AG09319 (cell line): ENCODE measurements at places on chromosomes 1 and 21.

DNA sequence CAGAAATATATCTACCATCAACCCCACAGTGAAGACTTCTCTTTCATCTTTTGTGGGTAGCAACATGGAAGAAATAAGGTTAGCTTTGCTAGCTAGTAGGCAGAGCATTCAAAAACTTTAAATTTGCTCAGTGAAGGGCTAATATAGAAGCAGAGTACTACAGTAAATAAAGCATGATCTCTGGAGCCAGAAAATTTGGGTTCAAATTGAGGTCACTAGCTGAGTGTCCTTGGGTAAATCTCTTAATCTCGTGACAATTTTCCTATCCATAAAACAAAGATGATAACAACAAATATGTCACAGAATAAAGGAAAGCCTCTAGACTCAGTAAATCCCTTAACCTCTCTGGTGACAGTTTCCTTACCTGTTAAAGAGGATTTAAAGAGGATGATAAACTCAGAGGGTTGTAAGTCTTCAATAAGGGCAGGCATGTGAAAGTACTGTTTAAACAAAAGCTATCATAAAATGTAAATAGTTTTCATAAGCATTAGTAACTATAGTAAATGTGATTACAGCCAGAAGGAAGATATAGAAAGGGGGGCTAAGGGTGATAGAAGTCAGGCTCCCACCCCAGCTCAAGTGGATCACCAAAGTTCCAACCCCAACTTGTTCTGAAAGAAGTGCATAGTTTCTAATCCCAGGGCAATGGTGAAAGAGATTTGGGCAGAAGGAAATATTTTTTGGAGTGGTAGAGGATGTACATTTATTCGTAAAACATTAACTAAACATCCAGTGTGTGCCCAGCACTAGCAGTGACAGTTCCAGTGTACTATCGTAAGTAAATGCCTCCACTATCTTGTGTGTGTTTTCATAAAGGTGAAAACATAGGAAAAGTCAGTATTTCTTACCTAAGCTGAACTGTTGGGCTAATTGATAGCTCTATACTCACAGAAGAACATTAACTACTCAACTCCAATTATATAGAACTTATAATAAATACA, 24.8 kb downstream of the TM2D1 start:
- no peak for DNase-seq

GRCh38 chr21:43623588-43623987, 35.7 kb downstream of the HSF2BP start:
- no peak for DNase-seq

DNA sequence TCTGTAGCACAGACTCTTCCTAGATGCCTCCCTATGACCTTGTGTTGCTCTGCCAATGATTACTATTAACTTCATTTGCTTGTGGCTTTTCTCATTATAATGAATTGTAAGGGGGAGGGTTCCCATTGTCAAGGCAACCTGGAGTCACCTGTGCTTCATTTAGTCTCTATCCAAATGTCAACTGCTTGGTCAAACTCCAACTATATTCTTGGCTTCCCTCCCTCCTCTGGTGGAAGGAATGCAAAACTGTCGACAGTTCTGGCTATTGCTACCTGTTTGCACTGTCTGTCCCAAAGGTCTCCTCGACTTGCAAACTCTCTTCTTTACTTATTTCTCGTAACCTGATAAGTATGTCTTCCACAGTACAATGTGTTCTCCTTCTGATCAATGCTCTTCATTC, 100.3 kb downstream of the CACNA1E start:
- no peak for DNase-seq

- DNase-seq: no peak
These were observed 58.6 kb downstream of the OLIG1 start for GRCh38 chr21:33128538-33128937.

GRCh38 chr1:151892190-151892589, 17.1 kb downstream of the THEM4 start:
- DNase-seq: no peak

GRCh38 chr1:210081494-210081893, 143.5 kb downstream of the SYT14 start:
- no peak for DNase-seq

DNA sequence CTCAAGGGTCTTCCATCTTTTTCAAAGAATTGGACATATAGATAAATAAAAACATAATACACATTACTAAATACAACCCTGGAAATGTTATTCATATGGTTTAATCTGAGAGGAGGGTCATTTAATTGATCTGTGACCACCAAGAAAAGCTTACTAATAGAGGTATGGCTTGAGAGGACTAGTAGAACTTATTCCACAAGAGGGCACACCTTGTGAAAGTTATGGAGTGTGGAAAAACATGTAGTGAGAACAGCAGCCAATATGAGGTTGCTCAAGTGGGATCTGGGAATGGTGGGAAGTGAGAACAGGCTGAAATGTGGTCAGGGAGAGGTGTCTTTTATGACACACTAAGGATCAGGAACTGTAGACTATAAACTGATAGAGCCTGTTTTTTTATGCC, 973.5 kb upstream of the B3GALT2 start:
- DNase-seq: no peak

GRCh38 chr1:9183898-9184297, 50.7 kb upstream of the H6PD start:
- DNase-seq: no peak

- no peak for DNase-seq
These were observed 3.3 kb downstream of the PFDN2 start for GRCh38 chr1:161114556-161114955.

DNA sequence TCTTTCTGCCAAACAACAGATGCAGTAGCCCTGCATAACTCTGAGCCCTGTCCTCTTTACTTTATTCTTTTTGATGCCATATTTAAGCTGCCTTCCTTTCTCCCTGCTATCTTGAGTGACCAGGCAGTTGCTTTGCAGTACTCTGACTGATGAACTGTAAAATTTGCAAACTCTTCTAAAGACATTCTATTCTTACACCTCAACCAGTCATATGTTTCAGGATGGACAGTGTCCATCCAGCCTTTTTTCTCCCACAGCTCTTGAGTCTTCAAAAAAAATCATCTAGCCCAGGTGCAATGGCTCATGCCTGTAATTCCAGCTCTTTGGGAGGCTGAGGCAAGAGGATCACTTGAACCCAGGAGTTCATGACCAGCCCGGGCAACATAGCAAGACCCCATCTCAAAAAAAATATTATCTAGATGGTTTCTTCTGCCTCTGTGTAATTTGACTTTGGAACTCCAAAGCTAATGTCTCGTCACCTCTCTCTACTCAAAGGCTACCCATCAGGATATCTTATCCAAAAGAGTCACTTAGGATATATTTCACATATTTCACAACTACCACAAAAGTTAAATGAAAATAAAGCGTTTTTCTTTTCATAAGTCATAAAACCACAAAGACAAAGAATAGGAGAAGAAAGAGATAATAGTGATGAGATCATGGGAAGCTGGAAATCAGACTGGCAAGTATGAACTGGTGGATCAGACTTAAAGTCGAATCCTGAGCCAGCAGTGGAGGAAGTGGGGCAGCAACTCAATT, 54.6 kb upstream of the IPO9 start:
- no peak for DNase-seq

DNA sequence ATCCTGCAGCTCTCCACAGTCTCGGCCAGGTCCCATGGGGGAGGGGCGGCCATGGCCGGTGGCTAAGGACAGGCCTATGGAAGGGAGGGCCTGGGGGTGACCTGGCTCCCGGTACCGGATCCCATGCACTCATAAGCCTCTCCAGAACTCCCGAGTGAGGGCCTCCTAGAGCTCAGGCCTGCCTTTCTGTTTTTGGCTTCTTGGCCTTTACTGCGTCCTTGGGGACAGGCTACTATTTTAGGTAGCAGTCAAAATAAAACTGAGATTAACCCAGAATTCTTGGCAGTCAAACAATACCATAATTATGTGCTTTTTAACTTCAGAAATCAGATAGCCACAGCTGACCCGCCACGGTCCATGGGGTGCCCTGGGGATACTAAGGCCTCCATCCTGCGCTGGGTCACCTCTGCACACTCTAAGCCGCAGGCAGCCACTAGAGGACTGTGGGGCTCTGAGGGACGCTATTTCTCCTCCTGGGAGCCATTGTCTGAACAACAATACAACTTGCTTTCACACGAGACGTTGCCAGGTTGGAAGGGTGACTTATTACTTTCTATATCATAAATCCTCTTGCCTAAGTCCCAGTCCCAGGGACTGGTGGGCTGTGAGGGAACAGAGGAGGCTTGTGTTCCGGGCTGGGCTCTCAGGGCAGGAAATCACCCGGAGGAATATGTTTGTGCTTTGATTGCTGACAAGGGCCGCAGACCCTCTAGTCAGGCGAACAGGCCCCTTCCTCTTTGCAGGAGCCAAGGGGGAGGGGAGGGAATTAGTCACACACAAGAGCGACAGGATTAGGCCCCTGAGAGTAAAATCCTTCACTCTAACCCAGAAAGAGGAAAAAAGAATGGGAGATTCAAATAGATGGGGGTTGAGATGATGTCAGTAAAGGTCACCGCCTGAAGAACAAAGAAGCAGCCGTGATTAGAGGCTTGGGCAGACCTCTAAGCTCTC, 40.7 kb upstream of the BCAR3 start:
- DNase-seq: no peak

GRCh38 chr21:14585122-14585521, 39.0 kb upstream of the SAMSN1 start:
- no peak for DNase-seq

DNA sequence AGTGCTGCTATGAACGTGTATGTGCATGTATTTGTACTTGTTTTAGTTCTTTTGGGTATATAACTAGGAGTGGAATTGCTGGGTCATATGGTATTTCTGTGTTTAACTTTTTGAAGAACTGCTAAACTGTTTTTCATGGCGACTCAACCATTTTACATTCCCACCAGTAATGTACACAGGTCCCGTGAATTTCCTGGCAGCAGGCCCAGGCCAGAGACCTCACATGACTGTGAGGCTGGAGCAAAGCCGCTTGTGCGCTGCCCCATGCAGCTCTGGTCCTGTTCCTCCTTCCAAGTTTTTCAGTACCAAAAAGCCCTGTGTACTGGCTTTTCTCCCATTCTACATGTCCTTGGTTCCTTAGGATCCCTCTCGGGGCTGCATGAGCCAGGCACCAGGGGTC, 29.6 kb downstream of the ACOT11 start:
- DNase-seq: no peak

DNA sequence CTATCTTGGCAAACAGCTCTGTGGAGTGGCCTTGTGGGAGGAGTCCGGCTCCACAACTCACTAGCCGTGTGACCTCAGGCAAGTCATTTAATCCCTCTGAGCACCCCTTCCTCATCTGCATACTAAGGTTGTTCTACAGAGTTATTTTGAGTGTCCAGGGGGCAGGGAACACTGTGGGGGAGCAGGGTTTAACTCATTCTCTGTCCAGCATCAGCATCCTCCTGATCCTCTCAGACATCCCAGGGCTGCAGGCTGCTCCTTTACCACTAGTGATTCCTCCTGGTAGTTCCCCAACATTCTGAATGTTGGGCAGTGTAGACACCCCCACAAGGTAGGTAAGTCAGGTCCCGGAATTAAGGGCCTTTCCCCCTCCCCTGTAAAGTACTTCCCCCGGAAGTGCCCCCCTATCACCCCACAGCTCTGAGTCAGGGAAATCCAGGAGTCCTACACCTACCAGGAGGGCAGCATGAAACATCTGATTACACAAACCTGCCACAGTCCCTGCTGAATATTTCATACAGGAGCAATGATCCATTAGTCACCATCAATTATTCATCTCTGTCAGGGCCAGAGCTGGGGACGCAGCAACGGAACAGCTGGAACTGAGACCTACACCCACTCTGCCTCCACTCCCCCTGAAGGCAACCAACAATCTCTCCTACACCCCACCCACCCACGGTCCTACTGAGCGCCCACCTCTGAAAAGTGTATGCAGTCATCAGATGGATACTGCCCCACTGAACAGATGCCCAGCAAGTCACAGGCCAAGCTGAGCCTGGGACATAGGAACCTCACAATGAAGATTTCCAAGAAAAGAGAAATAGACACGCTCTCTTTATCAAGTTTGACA, 20.5 kb downstream of the SYT2 start:
- DNase-seq: no peak

GRCh38 chr1:58852731-58853485, 69.1 kb upstream of the JUN start:
- DNase-seq: no peak

DNA sequence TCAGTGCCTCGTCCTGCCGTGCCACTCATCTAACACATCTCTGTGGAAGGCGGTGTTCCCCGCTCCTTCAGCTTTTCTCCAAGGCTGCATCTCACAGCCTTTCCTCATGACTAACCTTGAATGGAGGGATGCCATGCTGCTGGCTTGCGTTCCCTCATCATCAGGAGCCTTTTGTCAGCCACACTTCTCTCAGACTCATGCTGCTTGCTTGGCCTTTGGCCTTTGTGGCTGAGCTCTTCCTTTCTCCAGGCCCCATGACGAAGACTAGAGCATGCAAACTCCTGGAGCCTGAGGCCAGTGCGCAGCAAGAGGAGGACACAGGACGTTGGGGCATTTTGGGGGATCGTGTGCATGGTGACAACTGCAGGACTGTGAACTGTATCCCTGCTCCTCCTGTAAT, 70.8 kb downstream of the SYT2 start:
- no peak for DNase-seq

DNA sequence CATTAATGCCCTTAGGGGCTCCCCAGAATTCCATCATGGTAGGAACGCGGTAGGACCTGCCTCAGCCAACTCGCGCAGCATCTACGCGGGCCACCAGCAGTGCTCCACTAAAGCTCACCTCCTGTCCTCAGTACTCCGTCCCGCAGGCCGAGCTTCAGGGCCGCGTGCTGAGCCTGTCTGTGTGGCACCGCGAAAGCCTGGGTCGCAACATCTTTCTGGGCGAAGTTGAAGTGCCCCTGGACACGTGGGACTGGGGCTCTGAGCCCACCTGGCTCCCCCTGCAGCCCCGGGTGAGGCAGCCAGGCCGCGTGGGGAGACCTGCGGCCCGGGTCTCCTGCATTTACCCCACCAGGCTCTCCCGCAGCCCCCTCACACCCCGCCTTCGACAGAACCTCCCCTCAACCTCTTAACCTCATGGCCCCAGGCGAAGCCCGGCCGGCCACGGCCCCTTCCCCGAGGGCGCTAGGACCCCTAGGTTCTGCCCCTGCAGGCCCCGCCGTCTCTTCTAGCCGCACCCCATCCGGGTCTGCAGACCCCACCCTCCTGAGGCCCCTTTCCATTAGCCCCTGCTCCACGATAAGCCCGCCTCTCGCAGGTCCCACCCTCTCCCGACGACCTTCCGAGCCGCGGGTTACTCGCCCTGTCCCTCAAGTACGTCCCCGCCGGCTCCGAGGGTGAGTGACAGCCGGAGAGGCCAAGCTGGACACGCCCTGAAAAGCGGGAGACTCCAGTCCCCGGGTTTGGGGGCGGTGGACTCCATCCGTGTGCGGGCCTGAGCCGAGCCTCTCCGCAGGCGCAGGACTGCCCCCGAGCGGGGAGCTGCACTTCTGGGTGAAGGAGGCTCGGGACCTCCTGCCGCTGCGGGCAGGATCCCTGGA, 9.1 kb downstream of the SYTL1 start:
- DNase-seq: no peak
